T-cell (primary cell): ENCODE measurements at places on chromosomes 3 and 15. TPM values are rescaled to one million over a fixed set of nuclear protein-coding genes. Genes with fewer than 3 reads are reported as not detected.

- no peaks in the 10 kb centered on the region for H3K36me3 ChIP-seq
- H3K4me1 ChIP-seq, result no peaks in the 10 kb centered on the region
- no peak for DNase-seq
- no peak overlapping the region for H3K4me3 ChIP-seq
- no peak overlapping the region for H3K27ac ChIP-seq
Observed at GRCh38 chr3:193732391-193732790, 139.4 kb downstream of the OPA1 start.

DNA sequence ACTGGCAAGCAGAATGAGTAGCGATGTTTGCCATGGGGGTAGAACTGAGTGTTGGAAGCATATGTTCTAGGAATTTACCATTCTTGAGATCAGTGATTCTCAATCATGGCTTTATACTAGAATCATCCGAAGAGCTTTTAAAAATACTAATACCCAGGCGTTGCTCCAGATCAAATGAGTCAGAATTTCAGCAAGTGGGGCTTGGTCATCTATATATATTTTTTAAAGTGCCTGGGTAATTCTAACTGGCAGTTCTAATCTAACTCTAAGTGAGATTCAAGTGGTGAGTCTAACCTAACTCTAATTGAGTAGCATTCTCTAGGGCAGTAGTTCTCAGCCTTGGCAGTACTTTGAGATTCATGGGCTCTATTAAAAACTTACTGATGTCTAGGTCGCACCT lies 20.8 kb downstream of the TM4SF1 start:
- H3K27me3 ChIP-seq, result no peaks in the 10 kb centered on the region
- no peak overlapping the region for H3K27ac ChIP-seq
- DNase-seq, result no peak
- no peak overlapping the region for H3K4me3 ChIP-seq

- H3K36me3 ChIP-seq, result no peaks in the 10 kb centered on the region
- no peak overlapping the region for H3K4me3 ChIP-seq
- peaks cover 5% of the 10 kb centered on the region for H3K27me3 ChIP-seq
- no peak overlapping the region for H3K27ac ChIP-seq
- DNase-seq, result no peak
Observed at GRCh38 chr3:124850633-124851032, 36.5 kb downstream of the ITGB5 start.

DNA sequence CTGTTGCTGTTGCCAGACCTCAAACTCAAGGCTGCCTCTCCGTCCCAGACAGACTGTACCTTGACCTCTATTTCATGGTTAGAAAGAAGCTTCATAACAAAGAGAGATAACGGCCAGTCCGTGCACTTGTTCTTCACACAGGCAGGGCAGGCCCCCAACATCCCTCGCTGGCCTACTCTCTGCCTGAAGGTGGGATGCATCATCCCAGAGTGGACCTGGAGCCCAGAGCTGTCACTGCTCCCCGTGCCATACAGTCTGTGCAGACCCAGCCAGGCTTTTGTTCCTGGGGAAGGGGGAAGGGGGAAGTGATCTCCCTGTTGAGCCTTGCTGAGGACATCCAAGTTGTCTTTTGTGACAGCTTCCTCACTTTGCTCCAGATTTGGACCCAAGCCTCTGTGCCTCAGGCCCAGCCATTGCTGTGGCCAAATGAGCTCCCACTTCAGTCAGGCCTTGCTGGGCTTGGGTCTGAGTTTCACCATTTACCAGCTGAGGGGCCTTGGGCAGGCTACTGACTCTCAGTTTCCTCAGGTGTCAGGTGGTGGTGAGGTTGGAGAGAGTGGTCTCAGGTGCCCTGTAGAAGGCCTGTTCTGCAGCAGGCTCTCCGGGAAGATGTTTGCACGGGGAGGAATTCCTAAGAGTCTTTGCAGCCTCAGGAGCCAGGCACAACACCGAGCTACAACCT lies 141.6 kb downstream of the DNAJB8 start:
- DNase-seq, result no peak
- no peak overlapping the region for H3K4me3 ChIP-seq
- no peaks in the 10 kb centered on the region for H3K36me3 ChIP-seq
- H3K27me3 ChIP-seq, result no peaks in the 10 kb centered on the region

Gene PLXNB1
- 5.8 TPM for total RNA-seq

- H3K27ac ChIP-seq, result no peak overlapping the region
- H3K4me3 ChIP-seq, result no peak overlapping the region
- no peaks in the 10 kb centered on the region for H3K4me1 ChIP-seq
- no peak for DNase-seq
- H3K36me3 ChIP-seq, result no peaks in the 10 kb centered on the region
Observed at GRCh38 chr3:76753599-76753998, 286.3 kb upstream of the ROBO2 start.

Gene TMEM212
- not detected for total RNA-seq

- DNase-seq, result no peak
- H3K4me1 ChIP-seq, result no peaks in the 10 kb centered on the region
- no peaks in the 10 kb centered on the region for H3K36me3 ChIP-seq
- no peak overlapping the region for H3K27ac ChIP-seq
- H3K4me3 ChIP-seq, result no peak overlapping the region
Observed at GRCh38 chr3:29898171-29898965, 617.5 kb downstream of the RBMS3 start.

DNA sequence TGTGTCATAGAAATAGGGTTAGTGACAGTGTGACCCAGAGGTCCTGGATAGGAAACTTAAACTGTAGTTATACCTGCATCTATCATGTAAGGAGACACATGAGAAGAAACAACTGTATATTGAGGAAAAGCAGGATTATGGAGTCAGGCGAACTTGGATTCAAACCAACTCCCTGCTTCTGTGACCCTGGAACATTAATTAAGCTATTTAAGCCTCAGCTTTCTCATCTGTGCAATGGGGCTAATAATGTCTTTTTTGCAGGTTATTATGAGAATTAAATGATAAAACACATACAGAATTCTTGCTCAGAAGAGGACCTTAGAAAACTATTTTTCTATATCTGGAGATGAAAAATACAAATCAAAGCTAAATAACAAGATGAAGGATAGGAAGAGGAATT lies 481.8 kb downstream of the MECOM start:
- DNase-seq, result no peak
- H3K27me3 ChIP-seq, result no peaks in the 10 kb centered on the region

GRCh38 chr15:60656481-60656880 lies 177.5 kb upstream of the ICE2 start:
- DNase-seq, result no peak
- no peaks in the 10 kb centered on the region for H3K27me3 ChIP-seq
- peaks cover 6% of the 10 kb centered on the region for H3K4me1 ChIP-seq
- H3K27ac ChIP-seq, result no peak overlapping the region
- no peak overlapping the region for H3K4me3 ChIP-seq

Gene PROK2
- total RNA-seq, result 0.63 TPM
